HS-27A (cell line): ENCODE measurements at places on chromosomes 12 and 14.

DNA sequence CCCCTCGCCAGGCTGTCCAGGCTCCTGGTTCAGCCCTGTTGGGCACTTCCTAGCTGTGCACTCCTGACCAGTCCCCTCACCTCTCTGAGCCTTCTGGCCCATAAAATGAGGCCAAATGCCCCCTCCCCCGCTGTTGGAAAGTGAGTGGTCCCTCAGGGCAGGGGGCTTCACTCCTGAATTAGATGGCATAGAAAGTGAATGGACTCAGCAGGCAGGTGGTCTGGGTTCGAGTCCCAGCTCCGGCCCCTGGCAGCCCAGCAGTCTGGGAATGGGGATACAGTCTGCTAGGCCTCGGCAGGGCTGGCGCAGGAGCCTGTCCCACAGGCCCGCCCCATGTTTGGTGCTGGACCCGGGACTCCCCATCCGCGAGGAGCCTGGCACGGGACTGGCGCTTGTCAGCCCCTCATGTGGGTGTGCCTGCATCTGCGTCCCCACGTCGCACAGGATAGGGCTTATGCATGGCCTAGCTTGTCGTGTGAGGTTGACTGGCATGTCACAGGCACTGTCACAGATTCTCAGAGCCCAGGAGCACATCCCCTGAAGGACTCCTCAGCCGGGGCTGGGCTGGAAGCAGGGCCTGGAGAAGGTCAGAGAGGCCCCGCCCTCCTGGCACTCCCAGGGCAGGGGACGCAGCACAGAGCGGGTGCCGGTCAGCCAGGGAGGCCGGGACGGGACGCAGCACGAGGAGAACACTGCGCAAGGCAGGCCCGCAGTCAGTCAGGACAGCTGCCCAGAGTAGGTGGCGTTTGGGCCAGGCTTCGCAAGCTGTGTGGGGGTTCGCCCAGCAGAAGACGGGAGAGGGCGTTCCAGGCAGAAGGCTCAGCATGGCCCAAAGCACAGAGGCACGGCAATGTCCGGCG, 40.5 kb downstream of the DIO3 start:
- DNase-seq: no peak

- DNase-seq: no peak
Observed at GRCh38 chr12:76714415-76714814, 49.5 kb upstream of the ZDHHC17 start.

DNA sequence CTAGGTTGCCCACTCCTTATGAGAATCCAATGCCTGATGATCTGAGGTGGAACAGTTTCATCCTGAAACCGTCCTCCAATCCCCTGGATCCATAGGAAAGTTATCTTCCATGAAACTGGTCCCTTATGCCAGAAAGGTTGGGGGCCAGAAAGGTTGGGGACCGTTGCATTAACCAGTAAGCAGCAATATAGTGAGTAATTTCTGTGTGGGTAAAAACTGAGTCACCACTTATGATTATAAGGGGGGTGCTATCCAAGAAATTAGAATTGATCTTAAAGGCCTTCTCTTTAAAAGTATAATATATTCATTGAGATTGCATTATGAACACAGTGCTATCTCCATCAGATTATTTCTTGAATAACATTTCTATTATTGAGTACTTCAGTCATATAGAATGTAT, 97.2 kb downstream of the PCNX1 start:
- DNase-seq: no peak

- DNase-seq: no peak
Observed at GRCh38 chr12:16070113-16070512, 159.0 kb downstream of the DERA start.

GRCh38 chr14:26856876-26857518, 259.2 kb upstream of the NOVA1 start:
- no peak for DNase-seq
